ENCODE measurements at places on chromosomes 6 and 20.

- no peak for DNase-seq
These were observed 14.1 kb downstream of the LRRN4 start for GRCh38 chr20:6039766-6040165.

DNA sequence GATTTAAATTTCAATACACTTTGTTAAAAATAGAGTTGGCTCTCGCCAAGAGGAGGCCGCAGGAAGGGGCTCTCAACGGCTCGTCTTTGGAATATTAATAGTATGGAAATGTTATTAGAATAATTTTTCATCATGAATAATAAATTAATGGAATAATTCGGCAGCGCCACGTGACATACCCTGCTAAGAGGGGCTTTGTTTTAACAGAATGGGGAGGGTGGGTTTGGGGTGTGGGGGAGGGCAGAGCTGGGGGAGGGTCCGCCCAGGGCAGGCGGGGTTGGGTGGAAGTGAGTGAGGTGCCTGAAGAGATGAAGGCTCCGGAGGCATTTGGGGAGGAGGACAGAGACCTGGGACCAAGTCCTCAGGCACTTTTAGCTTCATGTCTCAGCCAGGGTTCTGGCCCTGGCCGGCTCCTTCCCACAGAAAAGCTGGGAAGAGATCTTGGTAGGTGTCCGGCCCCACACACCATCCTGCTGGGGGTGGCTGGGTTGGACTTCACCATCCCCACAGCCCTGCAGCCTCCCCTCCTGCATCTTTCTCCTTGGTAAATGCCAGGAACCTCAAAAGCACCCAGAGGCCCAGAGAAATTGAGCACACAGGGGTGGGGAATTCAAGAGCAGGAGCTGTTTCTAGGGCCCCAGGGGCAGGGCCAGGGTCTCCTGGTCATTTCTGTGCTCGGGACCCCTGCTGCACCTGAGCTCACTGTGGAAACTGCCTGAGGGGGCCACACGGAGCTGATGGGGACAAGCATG lies 93.6 kb upstream of the BHLHE23 start:
- DNase-seq, result no peak

DNA sequence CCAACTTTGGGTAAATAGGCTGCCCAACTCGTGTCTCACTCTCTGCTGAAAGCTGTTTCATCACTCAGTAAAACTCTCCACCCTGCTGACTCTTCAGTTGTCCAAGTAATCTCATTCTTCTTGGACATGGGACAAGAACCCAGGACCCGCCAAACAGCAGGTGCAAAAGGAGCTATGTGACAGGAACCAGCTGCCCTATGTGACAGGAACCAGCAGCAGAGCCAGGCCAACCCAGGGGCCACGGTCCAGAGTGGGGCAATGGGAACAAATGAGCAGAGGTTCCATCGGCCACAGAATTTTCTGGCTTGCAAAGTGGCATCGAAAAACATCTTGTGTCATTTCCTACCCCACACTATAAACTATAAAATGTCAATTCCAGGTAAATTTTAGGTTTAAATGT lies 56.5 kb downstream of the MOXD1 start:
- DNase-seq, result no peak

DNA sequence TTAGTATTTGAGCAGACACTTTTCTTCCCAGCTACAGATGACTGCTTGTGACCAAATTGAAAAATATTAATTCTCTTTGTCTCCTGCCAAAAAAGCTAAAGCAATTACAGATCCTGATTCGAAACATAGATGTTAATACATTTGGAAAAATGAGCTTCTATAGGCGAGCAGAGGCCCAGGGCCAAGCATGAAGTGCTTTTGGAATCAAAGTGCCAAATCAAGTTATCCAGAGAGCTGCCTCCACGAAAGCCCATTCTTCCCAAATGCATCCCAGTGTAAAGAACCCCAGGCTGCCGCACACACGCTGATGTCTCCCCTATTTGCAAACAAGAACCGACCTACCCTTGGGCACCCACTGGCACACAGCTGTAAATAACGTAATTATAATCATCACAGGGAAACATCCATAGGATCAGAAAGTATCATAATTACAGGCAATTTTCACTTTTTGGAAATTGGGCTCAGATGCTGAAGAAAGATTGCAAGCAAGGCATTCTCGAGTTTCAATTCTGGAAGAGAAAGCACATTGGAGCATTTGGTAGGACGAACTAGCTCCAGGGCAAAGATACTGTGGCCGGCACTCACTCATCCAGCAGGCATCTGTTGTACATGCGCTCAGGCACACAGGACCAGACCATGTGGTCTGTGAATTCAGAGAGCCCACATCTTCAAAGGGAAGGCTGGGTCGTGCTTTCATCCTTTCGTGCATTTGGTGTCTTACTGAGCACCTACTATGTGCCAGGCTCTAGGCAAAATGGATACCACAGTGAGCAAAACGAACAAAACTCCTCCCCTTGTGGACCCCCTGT lies 45.9 kb downstream of the BMP7 start:
- no peak for DNase-seq

DNA sequence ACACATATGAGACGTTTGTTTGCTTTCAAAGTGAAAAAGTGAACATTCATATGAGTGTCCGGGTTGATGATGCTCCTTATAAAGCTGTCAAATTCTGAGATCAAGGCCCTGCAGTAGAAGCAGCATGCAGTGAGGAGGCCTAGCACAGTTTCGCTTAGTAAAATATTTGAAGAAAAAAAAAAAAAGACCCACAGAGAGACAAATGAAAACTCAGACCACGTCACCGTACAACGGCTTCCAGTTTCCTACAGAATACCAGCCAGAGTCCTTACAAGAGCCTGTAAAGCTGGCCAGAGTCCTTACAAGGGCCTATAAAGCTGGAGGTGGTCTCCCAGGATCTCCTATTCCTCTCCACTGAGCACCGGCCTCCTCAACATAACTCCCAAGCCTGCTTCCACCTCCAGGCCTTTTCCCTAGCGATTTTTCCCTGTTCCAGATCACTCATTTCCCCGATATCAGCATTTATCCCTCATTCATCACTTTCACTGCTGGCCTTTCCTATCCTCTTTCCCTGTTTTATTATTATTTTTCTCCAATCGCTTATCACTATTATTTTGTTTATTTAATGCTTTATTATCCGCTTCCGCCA lies 1.5 kb upstream of the HMGN4 start:
- DNase-seq, result no peak

GRCh38 chr6:159062564-159062945 lies 17.8 kb upstream of the TAGAP start:
- DNase-seq, result no peak

DNA sequence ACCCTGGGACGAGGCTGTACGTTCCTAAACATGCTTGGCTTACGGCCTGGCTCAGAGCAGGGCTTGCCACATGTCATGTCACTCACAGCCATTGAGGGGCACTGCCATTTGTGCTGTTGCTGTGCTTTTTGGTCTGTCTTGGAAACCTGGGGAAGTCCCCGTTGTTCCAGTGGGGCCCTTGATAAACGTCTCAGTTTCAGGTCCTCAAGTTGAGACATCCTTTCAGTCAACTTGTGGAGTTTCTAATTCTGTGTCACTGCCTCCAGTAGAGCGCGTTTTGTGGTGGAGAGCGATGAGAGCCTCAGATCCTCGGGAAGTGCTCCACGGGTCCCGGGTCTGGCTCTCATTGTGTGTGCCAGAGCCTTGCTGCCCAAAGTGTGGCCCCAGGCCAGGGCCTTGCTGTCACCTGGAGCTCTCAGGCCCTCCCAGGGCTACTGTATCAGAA lies 43.0 kb upstream of the CCR6 start:
- DNase-seq, result no peak

All from stimulated activated CD4-positive, alpha-beta T cell treated with anti-CD3 and anti-CD28 coated beads, TNF-alpha, amount 100 ng/mL, for 1 hour (primary cell).